ENCODE measurements at places on chromosomes 6 and 20. TPM values are rescaled to one million over a fixed set of nuclear protein-coding genes. Genes with fewer than 3 reads are reported as not detected.

SIGLEC1 gene
- 2.2 TPM for total RNA-seq

BMP2 gene
- total RNA-seq: 11.8 TPM

TFAP2A gene
- 6.7 TPM for total RNA-seq

SLC17A3 gene
- not detected for total RNA-seq

CALHM5 gene
- total RNA-seq: 1.9 TPM

TAAR5 gene
- total RNA-seq: not detected

MYCT1 gene
- 26.0 TPM for total RNA-seq

Data from tongue (tissue), 3 donors.